Lower leg skin (tissue), 4 donors: ENCODE measurements at places on chromosomes 7 and 10.

GRCh38 chr10:64376167-64376566, 855.0 kb downstream of the REEP3 start:
- no peak for DNase-seq

DNA sequence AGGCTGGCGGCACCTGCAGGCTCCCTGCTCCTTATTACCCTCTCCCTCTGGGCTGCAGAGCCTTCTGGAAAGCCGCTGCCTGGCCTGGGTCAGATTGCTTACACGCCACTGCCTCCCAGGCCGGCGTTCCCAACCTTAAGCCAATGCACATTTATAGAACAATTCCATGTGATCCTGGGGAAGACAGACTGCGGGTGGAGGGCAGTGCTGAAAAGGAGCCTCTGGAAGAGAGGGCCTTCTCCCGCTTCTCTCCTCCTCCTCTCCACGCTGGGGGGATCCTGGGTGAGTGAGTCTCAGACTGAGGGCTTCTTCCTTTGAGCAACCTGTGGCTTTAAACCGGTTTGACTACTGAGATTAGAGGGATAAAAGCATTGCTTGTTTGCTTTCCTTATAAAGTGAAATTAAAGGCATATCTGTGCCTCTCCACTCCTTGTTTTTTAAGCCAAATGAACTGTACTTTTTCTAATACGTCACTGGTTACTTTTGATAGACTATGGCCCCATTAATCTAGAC, 5.5 kb downstream of the TACC2 start:
- DNase-seq: peak; percentile 29

DNA sequence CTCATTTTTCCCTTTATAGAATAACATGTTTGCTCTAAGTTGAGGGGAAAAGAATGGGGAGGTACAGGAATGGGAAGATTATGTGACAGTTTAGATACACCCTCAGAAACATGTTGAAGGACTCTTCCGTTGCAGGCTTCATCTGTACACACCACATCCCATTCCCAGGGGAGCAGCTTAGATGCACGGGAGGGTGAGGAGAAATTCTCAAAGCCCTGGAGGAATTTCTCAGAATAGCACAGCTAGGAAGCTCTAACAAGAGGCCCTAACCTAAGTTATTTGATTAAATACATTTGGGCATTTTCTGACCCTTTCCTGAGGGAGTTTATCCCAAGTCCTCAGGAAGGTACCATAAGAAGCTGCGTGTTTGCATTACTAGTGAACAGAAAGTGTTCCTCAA, 660.2 kb upstream of the IGFBP3 start:
- no peak for DNase-seq

- no peak for DNase-seq
These were observed 10.7 kb downstream of the SEMA3D start for GRCh38 chr7:85176197-85176596.

- no peak for DNase-seq
These were observed 14.3 kb downstream of the IL15RA start for GRCh38 chr10:5963071-5963470.

DNA sequence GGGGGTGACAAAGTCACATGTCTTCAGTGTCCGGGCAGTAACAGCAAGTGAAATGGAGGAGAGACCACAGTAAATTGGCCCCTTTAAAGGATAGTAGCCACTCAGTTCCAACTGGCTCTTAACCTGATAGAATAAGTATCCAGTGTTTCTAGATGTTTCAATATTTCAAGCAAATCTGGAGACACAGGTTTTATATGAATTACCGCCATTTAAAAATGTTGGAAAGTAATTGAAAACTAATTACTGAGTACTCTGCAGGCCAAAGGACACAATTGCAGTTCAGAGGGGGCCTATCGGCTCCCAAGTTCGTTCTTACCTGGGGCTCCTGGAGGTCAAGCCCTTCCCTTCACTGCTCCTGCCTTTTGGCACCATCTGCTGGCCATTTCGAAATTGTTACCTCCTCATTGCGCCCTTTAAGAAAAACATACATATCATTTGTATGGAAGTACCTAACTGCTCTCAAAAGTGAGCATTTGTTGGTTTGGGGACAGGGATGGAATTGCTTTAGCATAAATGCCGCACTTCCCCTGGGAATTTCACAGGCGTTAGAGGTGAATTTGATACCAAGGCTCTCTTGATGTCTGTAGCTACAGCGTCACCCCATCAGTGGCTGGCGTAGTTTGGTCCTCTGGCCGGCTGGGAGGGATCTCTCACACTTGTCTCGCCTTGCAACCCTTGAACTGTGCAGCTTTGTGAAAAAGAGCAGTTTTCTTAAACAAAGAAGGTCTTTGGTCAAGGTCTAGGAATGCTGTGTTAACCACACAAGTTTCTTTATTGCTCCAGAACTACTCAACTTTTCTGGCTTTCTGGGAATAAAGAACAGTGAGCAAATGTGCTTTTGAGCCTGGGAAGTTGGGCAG, 220.0 kb downstream of the ARHGAP21 start:
- no peak for DNase-seq

DNA sequence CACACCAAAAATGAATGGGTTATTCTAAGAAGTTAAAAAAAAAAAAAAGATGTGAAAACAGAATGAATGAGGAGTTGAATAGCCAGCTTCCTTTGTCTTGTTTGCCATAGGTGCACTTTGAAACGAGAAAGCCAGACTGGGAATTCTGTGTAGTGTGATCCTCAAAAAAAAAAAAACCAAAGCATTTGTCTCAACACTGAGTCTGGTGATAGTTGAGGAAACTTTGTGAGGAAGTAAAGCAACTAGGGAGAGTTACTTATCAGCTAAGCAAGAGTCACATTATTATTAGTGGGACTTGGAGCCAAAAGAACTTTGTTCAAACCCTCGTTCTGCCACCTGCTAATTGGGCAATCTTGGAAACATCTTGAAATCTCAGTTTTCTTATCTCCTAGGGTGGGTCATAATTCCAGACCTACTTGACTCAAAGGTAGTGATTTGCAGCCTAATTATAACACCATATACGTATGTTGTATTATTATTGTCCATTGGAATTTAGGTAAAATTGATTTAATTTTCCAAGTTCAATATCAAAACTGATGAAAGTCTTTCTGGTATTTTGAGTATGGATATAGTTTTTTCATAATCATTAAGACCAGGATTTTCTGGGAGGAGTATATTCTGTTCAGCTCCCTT, 99.8 kb upstream of the GJD4 start:
- DNase-seq: no peak

DNA sequence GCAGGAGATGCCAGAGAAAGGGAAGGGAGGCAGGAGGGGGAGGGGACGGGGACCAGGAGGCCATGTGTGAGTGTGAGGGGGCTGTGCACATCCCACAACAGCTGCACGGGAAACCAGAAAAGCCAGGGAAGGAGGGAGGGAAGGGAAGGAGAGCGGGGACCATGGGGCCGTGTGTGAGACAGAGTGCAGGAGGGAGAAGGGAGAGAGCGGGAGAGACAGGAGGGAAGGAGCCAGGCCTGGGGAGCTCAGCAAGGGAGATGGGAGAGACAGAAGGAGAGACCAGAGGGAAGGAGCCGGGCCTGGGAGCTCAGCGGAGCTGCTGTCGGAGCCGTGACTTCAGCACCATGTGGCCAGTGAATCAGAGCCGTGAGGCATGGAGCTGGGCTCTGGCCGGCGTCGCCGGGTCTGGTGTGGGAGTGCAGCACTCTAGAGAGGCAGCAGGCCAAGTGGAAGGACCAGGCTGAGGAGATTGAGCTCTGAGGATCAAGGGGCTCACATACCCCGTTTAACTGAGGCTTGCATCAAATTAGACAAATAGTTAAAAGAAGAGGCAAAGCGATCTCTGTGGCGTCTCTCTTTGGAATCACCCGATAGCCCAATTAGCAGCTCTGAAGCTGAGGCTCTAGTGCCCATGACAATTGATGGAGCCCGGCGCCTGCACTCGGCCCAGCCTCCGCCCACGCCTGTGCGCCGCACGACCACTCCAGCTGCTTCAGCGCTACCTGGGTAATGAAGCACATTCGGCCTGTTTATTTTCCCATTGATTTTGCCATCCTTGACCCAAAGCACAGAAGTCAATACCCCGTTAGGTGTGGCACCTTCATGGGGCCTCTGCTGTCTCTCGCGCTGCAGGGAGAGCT, 150.4 kb downstream of the MAD1L1 start:
- DNase-seq: no peak

DNA sequence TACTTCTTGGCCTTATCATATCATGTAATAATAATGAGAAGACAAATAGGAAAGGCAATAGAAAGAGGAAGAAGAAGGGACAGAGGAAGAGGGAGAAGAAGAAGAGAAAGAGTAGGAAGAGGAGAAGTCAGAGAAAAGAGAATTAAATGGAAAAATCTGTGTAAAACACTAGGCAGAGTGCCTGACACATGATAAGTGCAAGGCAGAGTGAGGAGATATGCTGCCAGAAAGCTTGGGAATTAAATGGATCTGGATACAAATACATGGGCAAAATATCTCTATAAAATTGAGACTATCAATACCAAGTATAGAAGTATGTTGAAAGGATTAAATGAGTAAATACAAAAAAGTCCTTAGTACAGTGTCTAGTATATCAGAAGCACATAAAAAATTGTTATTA, 124.8 kb downstream of the CACNA2D1 start:
- no peak for DNase-seq

GRCh38 chr7:98555403-98555802, 61.7 kb upstream of the NPTX2 start:
- DNase-seq: no peak
